Activated T-helper 1 cell treated with Interleukin-2 at 50 U/mL for 16 hours (primary cell): ENCODE measurements at places on chromosomes 12 and 14.

GRCh38 chr14:69876848-69877306 lies 2.3 kb upstream of the SMOC1 start:
- DNase-seq: no peak

GRCh38 chr12:130016194-130016593 lies 112.4 kb upstream of the TMEM132D start:
- DNase-seq: no peak

DNA sequence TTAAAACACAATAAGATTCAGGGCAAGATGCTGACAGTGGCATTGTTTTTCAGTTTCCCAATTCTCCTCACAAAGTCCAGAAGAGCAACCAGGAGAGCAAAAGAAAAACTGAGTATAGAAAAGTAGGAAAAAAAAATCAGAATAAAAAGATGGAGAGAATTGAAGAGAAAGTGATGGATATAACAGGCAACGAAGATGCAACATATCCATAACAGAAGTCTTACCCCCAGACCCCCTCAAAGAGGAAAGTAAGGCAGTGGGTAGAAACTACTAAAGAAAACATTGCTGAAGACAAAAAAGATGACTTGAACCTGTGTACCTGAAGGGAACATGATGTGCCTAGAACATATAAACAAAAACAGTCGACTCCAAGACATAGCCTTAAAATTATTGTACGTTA lies 10.6 kb downstream of the TCL1A start:
- DNase-seq: no peak

- no peak for DNase-seq
Measured at GRCh38 chr14:99081156-99081765, 190.7 kb downstream of the BCL11B start.

DNA sequence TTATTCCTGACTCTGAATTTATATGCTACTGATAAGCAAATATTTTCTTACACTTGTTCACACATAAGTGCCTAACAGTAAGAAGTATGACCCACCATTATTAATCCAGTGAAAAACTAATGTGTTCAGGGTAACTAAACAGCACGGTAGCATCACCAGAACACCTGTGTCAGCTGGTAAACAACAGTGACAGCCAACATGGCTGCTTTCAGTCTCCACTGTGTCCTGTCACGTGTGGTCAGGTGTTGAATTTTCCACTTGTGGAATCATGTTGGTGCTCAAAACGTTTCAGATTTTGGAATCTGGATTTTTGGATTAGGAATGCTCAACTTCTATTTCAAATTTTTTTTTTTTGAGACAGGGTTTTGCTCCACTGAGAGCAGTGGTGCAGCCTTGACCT lies 14.3 kb upstream of the ATP23 start:
- no peak for DNase-seq

DNA sequence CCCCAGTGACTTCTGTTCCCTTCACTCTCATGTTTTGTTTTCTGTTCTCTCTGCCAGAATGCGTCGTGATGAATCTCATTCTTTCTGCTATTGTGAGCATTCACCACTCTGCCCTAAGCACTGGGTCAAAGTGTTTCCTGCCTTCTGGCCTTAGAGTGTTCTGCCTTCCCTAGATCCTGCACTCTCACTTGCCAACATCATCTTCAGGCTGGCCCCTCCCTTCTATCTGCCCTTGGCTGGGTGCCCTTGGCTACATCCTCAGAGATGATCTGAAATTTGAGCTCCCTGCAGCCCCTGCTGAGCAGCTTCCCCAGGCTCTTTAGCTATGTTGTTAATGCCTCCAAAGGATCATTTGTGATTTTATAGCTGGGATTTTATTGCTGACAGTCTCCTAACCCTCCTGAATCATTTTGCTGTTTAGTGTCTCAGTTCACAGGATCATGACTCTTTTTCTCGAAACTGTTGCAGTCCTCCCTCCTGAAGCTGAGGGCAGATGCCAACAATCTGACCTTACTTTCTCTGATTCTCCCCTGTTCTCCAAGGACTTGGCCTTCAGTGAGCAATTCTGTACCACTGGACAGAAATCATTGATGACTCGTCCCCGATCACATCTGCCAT lies 4.5 kb downstream of the DHRS2 start:
- DNase-seq: no peak

DNA sequence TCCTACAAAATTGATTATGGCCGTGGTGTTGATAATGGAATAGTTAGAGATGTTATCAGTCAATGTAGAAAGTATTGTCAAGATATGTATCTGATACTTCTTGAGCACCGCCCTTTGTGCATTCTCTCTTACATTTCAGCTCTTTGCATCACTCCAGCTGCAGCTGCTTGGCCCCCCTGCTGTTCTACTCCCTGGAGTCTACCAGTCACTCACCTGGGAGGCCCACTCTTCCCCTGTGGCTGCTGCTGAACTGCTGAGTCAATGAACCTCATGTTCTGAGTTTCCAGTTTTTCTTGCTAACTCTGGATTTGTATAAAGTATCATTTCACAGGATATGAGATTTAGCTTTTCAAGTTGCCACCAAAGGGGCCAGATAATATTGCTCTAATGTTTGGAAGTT lies 312.8 kb upstream of the SLC16A7 start:
- no peak for DNase-seq

DNA sequence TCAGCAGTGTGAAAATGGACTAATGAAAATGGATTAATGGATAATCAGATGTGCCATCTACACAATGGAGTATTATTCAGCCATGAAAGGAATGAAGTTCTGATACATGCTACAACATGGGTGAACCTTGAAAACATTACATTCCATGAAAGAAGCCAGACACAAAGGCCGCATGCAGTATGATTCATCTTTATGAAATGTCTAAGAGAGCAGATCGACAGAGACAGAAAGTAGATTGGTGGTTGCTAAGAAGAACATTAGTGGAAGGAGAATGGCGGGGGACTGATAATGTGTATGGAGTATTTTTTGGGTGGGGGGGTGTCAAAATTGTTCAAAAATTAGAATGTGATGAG lies 47.3 kb downstream of the PRKAB1 start:
- DNase-seq: no peak

DNA sequence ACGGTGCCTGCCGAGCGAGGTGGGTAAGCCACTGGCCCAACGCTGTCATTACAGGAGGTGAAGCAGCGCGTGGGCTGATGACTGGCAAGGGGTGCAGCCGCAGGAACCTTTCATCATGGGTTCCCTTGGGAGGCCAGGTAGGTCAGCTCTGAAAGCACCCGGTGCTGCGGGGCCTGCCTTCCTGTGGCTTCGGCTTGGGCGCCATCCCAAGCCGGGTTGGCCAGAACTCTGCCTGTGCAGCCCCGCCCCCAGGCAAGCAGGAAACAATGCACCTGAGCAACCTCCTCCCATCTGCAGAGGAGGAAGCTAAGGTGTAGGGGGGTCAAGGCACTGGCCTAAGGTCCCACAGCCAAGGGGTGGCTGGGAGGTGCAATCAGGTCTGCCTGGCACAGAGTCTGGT lies 20.0 kb upstream of the HHIPL1 start:
- no peak for DNase-seq

- no peak for DNase-seq
Measured at GRCh38 chr12:4911316-4911994, 1.8 kb downstream of the KCNA1 start.
